HCT116 (cell line): ENCODE measurements at places on chromosomes 16 and 17. TPM values are rescaled to one million over a fixed set of nuclear protein-coding genes. Genes with fewer than 3 reads are reported as not detected.

- peak overlapping the region; percentile 25 for H3K27ac ChIP-seq
- DNase-seq: peak; percentile 22
- H3K4me3 ChIP-seq: peak overlapping the region; percentile 33
- H3K4me1 ChIP-seq: peaks cover 15% of the 10 kb centered on the region
- H3K36me3 ChIP-seq: peaks cover 10% of the 10 kb centered on the region; the same call in 1 of the 2 replicates
Measured at GRCh38 chr17:29107933-29108822, 65.2 kb downstream of the PIPOX start.

- no peaks in the 10 kb centered on the region for H3K36me3 ChIP-seq
- no peak overlapping the region for H3K27ac ChIP-seq
Measured at GRCh38 chr17:80504686-80505413, 28.4 kb upstream of the NPTX1 start.

GRCh38 chr16:80947708-80948625 lies 58.7 kb downstream of the CMC2 start:
- H3K4me3 ChIP-seq: no peak overlapping the region
- H3K27me3 ChIP-seq: peaks cover 27% of the 10 kb centered on the region; the same call in 1 of the 2 replicates
- H3K36me3 ChIP-seq: no peaks in the 10 kb centered on the region
- no peaks in the 10 kb centered on the region for H3K4me1 ChIP-seq
- H3K27ac ChIP-seq: no peak overlapping the region

- no peak for DNase-seq
- no peak overlapping the region for H3K27ac ChIP-seq
- H3K4me3 ChIP-seq: no peak overlapping the region
- H3K4me1 ChIP-seq: no peaks in the 10 kb centered on the region
- no peaks in the 10 kb centered on the region for H3K27me3 ChIP-seq
Measured at GRCh38 chr16:35431829-35432663, 1972.6 kb downstream of the TP53TG3F start.

DNA sequence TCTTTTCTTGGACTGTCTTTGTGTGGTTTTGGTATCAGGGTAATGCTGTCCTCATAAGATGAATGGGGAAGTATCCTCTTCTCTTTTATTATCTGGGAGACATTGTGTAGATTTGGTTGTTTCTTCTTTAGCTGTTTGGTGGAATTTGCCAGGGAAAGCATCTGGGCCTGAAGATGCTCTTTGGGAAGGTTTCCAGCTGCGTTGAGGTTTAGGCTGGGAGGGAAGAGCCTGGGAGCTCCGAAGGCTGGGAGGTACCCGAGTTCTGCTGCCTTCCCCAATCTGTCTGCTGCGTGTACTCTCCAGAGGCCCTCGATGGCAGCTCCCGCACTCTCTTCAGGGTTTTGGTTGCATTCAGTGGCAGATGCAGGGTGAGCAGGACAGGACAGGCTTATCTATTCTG lies 25.6 kb upstream of the CRISPLD2 start:
- no peak overlapping the region for H3K27ac ChIP-seq
- no peaks in the 10 kb centered on the region for H3K36me3 ChIP-seq
- no peaks in the 10 kb centered on the region for H3K4me1 ChIP-seq
- no peak for DNase-seq

- peaks cover 12% of the 10 kb centered on the region for H3K4me1 ChIP-seq
- no peak overlapping the region for H3K4me3 ChIP-seq
- DNase-seq: no peak
- no peak overlapping the region for H3K27ac ChIP-seq
Measured at GRCh38 chr17:2064980-2065785, 10.3 kb downstream of the HIC1 start.

DNA sequence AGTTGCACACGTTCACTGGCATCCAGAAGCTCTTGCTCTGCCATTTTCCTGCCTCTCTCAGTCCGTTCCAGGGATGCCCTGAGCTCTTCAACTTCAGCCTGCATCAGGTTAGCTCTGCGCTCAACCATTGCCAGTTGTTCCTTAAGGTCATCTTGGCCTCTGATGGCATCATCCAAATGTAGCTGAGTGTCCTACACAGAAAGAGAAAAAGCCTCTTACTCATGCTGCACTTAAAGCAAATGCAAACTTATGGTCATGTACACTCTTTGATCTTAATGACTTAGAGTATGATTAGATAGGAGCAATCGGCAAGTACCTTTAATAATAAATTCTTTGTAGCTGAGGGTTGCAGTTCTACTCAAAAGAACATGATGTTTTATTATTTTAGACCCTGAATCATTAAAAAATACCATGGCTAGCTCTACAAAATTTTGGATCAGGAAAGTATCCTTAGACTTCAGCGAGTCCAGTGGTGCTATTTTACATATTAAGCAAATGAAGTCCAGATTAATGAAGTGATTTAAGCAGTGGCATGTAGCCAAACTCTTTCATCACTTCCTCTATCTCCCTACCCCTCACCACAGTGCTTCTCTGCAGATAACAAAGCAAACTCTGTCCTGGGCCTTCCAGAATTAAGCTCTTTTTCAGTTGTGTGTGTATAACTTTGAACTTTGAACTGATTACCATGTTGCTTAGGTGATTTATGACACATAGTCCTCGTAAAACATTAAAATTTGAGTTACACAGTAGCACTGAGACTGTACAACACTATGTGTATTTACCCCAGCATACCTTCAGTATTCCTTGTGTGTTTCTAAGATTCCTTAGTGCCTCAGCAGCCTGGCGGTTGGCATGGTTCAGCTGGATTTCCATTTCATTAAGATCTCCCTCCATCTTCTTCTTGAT lies 22.1 kb downstream of the MYH4 start:
- H3K27me3 ChIP-seq: peaks cover 29% of the 10 kb centered on the region
- DNase-seq: no peak
- no peak overlapping the region for H3K27ac ChIP-seq
- no peaks in the 10 kb centered on the region for H3K36me3 ChIP-seq

DNA sequence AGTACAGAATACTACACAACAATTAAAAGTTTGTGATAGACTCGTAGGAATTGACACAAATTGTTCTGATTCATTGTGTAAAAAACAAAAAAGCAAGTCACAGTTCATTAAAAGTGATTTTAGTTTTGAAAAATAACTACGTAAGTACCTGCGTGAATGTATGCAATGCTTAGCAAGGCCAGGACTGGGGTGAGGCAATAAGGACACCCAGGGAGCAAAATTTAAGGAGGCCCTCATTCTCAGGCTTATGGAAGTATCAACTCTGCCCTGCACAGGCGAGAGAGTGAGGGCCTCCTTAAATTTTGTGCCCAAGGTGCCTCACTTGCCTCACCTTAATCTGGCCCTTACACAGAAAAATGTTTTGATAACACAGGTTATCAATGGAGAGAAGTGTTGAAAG lies 31.4 kb downstream of the NOG start:
- DNase-seq: no peak
- no peaks in the 10 kb centered on the region for H3K36me3 ChIP-seq
- H3K4me1 ChIP-seq: peaks cover 2% of the 10 kb centered on the region; the same call in 1 of the 2 replicates
- H3K27ac ChIP-seq: no peak overlapping the region
- H3K4me3 ChIP-seq: no peak overlapping the region

- no peaks in the 10 kb centered on the region for H3K4me1 ChIP-seq
- H3K27ac ChIP-seq: no peak overlapping the region
- H3K36me3 ChIP-seq: no peaks in the 10 kb centered on the region
- H3K27me3 ChIP-seq: peaks cover 42% of the 10 kb centered on the region
- no peak for DNase-seq
- H3K4me3 ChIP-seq: no peak overlapping the region
Measured at GRCh38 chr17:51347851-51348584, 87.7 kb downstream of the UTP18 start.

- no peak for DNase-seq
- no peak overlapping the region for H3K27ac ChIP-seq
- H3K36me3 ChIP-seq: no peaks in the 10 kb centered on the region
- no peaks in the 10 kb centered on the region for H3K4me1 ChIP-seq
Measured at GRCh38 chr17:34347063-34347462, 9.2 kb upstream of the CCL13 start.

GRCh38 chr16:75351183-75351582 lies 82.1 kb downstream of the CFDP1 start:
- peaks cover 3% of the 10 kb centered on the region; the same call in 1 of the 2 replicates for H3K36me3 ChIP-seq
- peaks cover 11% of the 10 kb centered on the region for H3K4me1 ChIP-seq
- no peak overlapping the region for H3K27ac ChIP-seq
- H3K4me3 ChIP-seq: no peak overlapping the region
- H3K27me3 ChIP-seq: no peaks in the 10 kb centered on the region

ALOX12B gene
- 3.8 TPM for total RNA-seq

PERCC1 gene
- total RNA-seq: not detected

HEATR3 gene
- 16.3 TPM for total RNA-seq

ERCC4 gene
- 10.4 TPM for total RNA-seq
